ENCODE measurements at places on chromosomes 4 and X. TPM values are rescaled to one million over a fixed set of nuclear protein-coding genes. Genes with fewer than 3 reads are reported as not detected.

The CT47C1 gene
- not detected for total RNA-seq

The GRIA3 gene
- not detected for total RNA-seq

The PRICKLE3 gene
- total RNA-seq = 22.3 TPM

The PNMA6F gene
- not detected for total RNA-seq

The CXorf38 gene
- 14.9 TPM for total RNA-seq

The SPANXA1 gene
- not detected for total RNA-seq

The GLRB gene
- 9.1 TPM for total RNA-seq

The CXXC4 gene
- total RNA-seq = 1.3 TPM

The BEX1 gene
- total RNA-seq = 12.9 TPM

The SHROOM4 gene
- total RNA-seq = 3.2 TPM

All from Calu3 (cell line).